ENCODE measurements at places on chromosomes 11 and 22.

- no peak for DNase-seq
Observed at GRCh38 chr22:44419429-44419828, 78.6 kb downstream of the RTL6 start.

DNA sequence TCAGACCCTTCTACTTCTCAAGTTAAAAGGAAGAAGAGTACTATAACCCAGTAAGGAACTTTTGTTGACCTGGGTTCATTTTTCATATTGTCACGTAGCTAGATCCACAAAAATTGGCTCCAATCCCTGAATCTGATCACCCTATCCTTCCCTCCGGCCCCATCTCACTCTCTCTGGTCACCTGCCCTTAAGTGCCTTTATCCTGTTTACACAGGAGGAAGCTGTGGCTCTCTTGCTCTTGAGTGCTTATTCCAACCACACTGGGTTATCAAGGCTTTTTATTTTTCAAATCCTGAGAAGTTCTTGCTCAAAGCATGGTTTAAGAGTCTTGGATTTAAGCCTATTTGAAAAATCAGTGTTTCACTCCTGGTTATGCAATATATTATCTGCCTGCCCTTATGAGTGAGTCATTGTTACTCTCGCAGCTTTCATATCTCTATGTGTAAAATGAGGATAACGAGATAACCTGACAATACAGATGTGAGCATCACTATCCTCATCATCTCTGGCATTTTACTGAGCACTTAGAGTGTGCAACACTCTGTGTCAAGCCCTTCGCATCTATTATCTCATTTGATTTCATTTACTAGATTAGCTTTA, 293.9 kb downstream of the GUCY1A2 start:
- no peak for DNase-seq

DNA sequence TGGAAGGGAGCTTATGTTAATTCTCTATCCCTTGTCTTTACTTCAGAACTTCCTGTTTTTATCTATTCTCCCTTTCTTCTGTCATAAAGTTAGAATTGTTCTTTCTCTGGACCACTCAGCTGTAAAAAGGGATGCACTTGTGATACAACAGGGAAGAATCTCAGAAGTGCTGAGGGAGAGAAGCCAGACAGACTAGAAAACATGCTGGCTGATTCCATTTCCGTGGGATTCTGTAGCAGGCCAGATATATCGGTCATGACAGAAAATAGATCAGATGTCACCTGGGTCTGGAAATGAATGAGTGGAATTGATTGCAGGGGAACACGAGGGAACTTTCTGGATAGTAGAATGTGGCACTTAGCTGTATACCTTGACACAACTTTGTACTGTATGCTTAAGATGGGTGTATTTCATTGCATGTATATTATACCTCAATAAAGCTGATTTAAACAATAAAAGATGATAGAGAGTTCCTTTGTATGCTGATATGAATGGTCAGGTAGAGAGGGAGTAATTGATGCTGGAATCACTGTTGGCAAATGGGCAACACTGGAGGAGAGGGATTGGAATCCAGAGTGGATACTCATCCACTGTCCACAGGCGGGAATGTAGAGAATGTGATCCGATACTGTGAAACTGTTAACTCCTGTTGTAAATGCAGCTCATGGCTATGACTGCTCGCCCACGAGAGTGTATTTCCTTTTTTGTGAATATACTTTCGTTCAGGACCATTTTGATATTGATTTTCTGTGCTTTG, 59.6 kb downstream of the ATXN10 start:
- no peak for DNase-seq

GRCh38 chr22:48175721-48176120, 1413.3 kb downstream of the TBC1D22A start:
- no peak for DNase-seq

DNA sequence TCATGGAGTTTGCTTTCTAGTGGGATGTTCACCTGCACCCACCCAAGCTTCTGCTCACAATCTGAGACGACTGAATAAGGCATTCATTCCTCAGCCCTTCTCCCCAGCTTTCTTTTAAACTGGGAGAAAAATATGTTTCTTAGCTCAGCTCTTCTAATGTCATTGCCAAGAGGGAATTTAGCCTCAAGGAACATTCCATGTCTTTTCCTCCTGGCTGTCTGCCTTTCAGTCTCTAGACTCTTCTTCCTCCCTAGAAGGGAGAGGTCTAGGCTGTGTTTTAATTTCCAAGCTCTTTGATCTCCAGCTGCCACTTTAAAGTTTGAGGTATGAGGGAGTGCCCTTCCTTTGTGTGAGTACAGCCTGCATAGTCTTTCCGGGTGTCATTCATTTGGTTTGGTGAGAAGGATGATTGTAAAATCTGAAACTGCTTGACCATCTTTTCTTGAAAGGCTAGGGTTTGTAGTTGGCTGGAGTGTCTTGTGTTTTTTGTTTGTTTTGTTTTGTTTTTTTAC, 11.7 kb upstream of the HTATIP2 start:
- DNase-seq: no peak

DNA sequence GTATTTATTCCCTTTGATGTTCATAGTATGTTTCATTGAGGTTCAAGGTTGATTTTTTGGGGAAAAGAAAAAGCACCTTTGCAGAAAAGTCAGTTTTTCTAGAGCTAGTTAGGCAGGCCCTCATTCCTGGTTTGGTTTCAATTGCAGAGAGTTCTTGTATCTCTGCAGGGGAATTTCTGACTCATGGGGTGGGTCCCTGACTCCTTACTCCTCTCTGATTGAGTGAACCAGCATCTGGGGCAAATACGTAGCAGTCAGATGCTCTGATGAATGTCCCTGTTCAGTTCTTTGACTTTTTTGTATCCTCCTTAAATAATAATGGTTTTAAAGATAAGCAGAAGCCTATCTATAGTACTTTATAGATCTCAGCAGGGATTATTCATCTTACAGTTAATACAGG, 7.7 kb upstream of the NCR3LG1 start:
- no peak for DNase-seq

- DNase-seq: no peak
Observed at GRCh38 chr11:119100246-119100970, 1.2 kb downstream of the DPAGT1 start.

- DNase-seq: no peak
Observed at GRCh38 chr11:61292356-61292755, 2.8 kb downstream of the VWCE start.

DNA sequence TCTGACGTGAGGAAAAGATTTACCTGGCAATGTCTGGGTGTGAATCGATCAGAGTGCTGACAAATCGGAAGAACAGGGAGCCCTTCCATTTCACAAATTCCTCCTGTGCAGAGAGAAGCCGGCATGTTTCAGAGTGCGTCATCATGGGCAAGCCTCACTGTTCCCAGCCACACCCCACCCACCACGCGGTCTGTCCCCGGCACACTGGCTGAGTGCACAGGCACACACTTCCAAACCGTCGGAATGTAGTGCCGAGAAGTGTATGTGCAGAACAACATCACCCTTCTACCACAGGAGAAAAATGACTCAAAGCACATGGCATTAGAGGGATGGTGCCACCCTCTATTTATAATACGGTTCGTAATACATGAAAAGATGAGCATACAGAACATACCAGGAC, 47.5 kb downstream of the NCAPD3 start:
- no peak for DNase-seq
